ENCODE measurements at places on chromosomes 3 and 15. TPM values are rescaled to one million over a fixed set of nuclear protein-coding genes. Genes with fewer than 3 reads are reported as not detected.
A peak's percentile ranks its signal among the peaks of the same experiment; 100 is the strongest.

GP9 gene
- total RNA-seq: not detected

DNA sequence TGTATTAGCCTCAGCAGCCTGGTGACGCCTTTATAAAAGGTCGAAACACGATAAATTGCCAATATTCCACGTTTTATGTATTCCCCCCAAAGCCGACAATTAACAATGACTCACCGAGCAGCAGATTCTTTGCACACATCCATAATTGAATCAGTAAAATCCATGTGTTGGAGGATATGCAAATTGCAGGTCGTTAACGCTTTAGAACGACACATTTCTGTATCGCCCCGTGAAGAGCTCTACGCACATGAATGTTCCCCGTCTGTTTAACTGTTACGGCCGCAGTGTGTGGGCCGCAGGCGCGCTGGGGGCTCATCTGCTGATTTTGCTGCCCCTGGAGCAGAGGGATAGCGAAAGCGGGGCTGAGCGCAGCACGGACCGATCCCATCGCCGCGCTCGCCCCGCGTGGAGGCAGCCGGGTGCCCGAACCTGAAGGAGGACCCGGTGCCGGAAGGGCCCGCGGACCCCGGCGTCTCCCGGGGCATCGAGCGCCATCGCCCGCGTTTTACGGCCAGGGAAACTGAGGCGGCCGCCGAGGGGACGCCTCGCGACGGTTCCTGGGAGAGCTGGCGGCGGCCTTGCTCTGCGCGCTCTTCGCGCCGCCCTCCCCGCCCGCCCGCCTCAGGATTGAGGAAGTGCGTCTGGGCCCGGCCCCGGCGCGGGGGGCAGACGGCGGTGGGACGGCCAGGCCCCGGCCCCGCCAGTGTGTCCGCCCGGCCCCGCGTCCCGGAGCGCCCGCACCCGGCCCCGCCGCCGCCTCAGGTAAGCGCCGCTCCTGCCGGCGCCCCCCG, at the start of gene LRRK1:
TSS of gene LRRK1 (plus strand) at position 668 of the 791 bp plus-strand sequence. CDS start 5,276 bp downstream, outside the sequence.
- no peaks in the 10 kb centered on the region for H3K27me3 ChIP-seq
- H3K27ac ChIP-seq: peak within 1 kb of the TSS; percentile 77
- peak; percentile 53 for DNase-seq
- peaks cover 4% of the 10 kb centered on the region for H3K36me3 ChIP-seq

DNA sequence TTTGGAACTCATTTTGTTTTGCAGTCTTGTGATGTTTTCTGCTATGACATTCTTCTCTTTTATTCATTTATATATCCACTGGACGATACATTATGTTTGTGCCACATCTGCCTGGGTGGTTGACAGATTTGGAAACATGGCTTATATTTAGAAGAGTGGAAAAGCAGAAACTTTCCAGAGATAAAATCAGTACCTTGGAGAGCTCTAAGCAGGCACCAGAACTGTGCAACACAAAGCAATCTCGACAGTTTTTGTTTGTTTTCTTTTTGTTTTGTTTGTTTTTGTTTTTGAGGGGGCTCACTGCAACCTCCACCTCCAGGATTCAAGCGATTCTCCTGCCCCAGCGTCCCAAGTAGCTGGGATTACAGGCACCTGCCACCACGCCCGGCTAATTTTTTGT, 45.5 kb downstream of the SYN2 start:
- no peak overlapping the region for H3K27ac ChIP-seq
- H3K36me3 ChIP-seq: no peaks in the 10 kb centered on the region
- H3K27me3 ChIP-seq: no peaks in the 10 kb centered on the region
- no peaks in the 10 kb centered on the region for H3K4me1 ChIP-seq
- DNase-seq: no peak
- no peak overlapping the region for H3K4me3 ChIP-seq

- H3K36me3 ChIP-seq: no peaks in the 10 kb centered on the region
- no peaks in the 10 kb centered on the region for H3K4me1 ChIP-seq
- H3K27me3 ChIP-seq: no peaks in the 10 kb centered on the region
- no peak for DNase-seq
- H3K27ac ChIP-seq: no peak overlapping the region
These were observed 242.1 kb downstream of the CBLB start for GRCh38 chr3:105626739-105627138.

- peaks cover 8% of the 10 kb centered on the region for H3K4me1 ChIP-seq
- H3K4me3 ChIP-seq: no peak overlapping the region
- no peak overlapping the region for H3K27ac ChIP-seq
- no peaks in the 10 kb centered on the region for H3K36me3 ChIP-seq
- no peak for DNase-seq
These were observed 4.7 kb downstream of the GNL3 start for GRCh38 chr3:52690560-52690959.

- peaks cover 56% of the 10 kb centered on the region for H3K4me1 ChIP-seq
- H3K27ac ChIP-seq: peak overlapping the region; percentile 46
- no peak overlapping the region for H3K4me3 ChIP-seq
- peak; percentile 44 for DNase-seq
- H3K27me3 ChIP-seq: no peaks in the 10 kb centered on the region
- H3K36me3 ChIP-seq: no peaks in the 10 kb centered on the region
These were observed 72.2 kb downstream of the SMAD6 start for GRCh38 chr15:66774001-66774814.

DAZL gene
- not detected for total RNA-seq

GRCh38 chr3:159950156-159950898, 38.3 kb upstream of the IL12A start:
- no peaks in the 10 kb centered on the region for H3K4me1 ChIP-seq
- DNase-seq: no peak
- no peaks in the 10 kb centered on the region for H3K36me3 ChIP-seq

FGD5 gene
- total RNA-seq: 12.3 TPM

GOLGA6L7 gene
- total RNA-seq: not detected

LZTFL1 gene
- 4.9 TPM for total RNA-seq

ROBO2 gene
- total RNA-seq: 5.0 TPM

- H3K27me3 ChIP-seq: no peaks in the 10 kb centered on the region
- no peak overlapping the region for H3K4me3 ChIP-seq
- H3K4me1 ChIP-seq: no peaks in the 10 kb centered on the region
- H3K27ac ChIP-seq: no peak overlapping the region
- H3K36me3 ChIP-seq: no peaks in the 10 kb centered on the region
These were observed 235.4 kb downstream of the TBL1XR1 start for GRCh38 chr3:176961916-176962315.

GRCh38 chr3:190097617-190098016, 23.1 kb downstream of the P3H2 start:
- H3K27ac ChIP-seq: no peak overlapping the region
- no peak for DNase-seq
- H3K36me3 ChIP-seq: no peaks in the 10 kb centered on the region
- no peaks in the 10 kb centered on the region for H3K27me3 ChIP-seq

GRCh38 chr15:90142216-90143165, 40.2 kb upstream of the IDH2 start:
- H3K36me3 ChIP-seq: no peaks in the 10 kb centered on the region
- no peaks in the 10 kb centered on the region for H3K4me1 ChIP-seq
- DNase-seq: no peak
- H3K27ac ChIP-seq: no peak overlapping the region

HYAL1 gene
- total RNA-seq: 5.1 TPM

GRCh38 chr3:72336821-72337479, 511.3 kb downstream of the SHQ1 start:
- DNase-seq: no peak
- H3K4me1 ChIP-seq: no peaks in the 10 kb centered on the region
- no peak overlapping the region for H3K4me3 ChIP-seq
- H3K27me3 ChIP-seq: no peaks in the 10 kb centered on the region

TRIM42 gene
- total RNA-seq: not detected

- peaks cover 22% of the 10 kb centered on the region for H3K4me1 ChIP-seq
- no peaks in the 10 kb centered on the region for H3K36me3 ChIP-seq
- H3K27me3 ChIP-seq: no peaks in the 10 kb centered on the region
- no peak overlapping the region for H3K4me3 ChIP-seq
- no peak for DNase-seq
- no peak overlapping the region for H3K27ac ChIP-seq
These were observed 257.2 kb upstream of the TPRG1 start for GRCh38 chr3:188914552-188914951.

DNA sequence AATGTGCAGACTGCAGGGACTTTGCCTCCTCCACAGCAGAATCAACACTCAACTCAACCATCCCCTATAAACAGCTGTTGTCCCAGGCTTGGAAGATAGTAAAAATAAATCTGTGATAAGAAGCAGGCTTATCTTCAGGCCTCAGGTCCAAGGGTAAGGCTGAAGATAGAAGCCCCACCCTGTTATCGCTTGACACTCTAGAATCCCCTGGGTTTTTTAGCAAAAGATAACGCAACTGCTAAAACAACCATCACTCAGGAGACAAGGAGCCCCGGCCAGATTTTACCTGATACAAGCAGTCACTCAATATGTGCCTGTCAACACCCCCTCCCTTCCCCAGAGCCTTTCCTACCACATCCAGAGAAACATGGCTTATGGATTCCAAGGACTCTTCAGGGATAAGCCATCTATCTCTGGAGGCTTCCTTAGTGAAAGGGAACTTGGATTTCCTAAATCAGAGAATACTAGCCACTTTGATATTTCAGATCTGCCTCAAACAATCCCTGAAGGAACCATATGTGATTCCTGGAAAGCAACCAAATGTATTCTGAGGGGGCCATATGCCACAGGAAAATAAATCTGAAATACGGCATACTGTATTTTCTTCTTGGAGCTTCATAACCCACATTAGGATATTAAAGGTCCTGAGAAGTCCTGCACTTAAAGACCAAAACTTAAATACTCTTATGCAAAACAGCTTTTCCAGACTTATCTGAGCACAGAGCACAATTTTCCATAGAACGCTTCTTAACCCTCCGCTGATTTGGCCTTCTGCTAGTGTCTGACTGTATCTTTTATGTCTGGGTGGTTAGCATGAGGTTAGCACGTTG, 60.4 kb downstream of the LYZL4 start:
- no peak overlapping the region for H3K27ac ChIP-seq
- no peak overlapping the region for H3K4me3 ChIP-seq
- peaks cover 5% of the 10 kb centered on the region for H3K4me1 ChIP-seq
- no peaks in the 10 kb centered on the region for H3K36me3 ChIP-seq
- H3K27me3 ChIP-seq: no peaks in the 10 kb centered on the region

GRCh38 chr3:65093641-65094040, 405.8 kb upstream of the ADAMTS9 start:
- H3K27me3 ChIP-seq: no peaks in the 10 kb centered on the region
- H3K36me3 ChIP-seq: no peaks in the 10 kb centered on the region
- no peak overlapping the region for H3K4me3 ChIP-seq
- H3K4me1 ChIP-seq: no peaks in the 10 kb centered on the region
- H3K27ac ChIP-seq: no peak overlapping the region
- no peak for DNase-seq

VGLL3 gene
- total RNA-seq: 1.1 TPM

GRCh38 chr3:87478716-87479115, 202.3 kb upstream of the POU1F1 start:
- H3K4me3 ChIP-seq: no peak overlapping the region
- H3K36me3 ChIP-seq: no peaks in the 10 kb centered on the region
- no peaks in the 10 kb centered on the region for H3K27me3 ChIP-seq
- H3K27ac ChIP-seq: no peak overlapping the region

GRCh38 chr3:20230954-20231353, 44.9 kb upstream of the SGO1 start:
- H3K36me3 ChIP-seq: no peaks in the 10 kb centered on the region
- no peak for DNase-seq
- no peaks in the 10 kb centered on the region for H3K27me3 ChIP-seq
- no peaks in the 10 kb centered on the region for H3K4me1 ChIP-seq

DPH6 gene
- 33.8 TPM for total RNA-seq

- no peak overlapping the region for H3K4me3 ChIP-seq
- no peaks in the 10 kb centered on the region for H3K36me3 ChIP-seq
- H3K4me1 ChIP-seq: no peaks in the 10 kb centered on the region
- H3K27me3 ChIP-seq: no peaks in the 10 kb centered on the region
- no peak for DNase-seq
These were observed 41.6 kb upstream of the STRIT1 start for GRCh38 chr3:155334914-155335723.

DNA sequence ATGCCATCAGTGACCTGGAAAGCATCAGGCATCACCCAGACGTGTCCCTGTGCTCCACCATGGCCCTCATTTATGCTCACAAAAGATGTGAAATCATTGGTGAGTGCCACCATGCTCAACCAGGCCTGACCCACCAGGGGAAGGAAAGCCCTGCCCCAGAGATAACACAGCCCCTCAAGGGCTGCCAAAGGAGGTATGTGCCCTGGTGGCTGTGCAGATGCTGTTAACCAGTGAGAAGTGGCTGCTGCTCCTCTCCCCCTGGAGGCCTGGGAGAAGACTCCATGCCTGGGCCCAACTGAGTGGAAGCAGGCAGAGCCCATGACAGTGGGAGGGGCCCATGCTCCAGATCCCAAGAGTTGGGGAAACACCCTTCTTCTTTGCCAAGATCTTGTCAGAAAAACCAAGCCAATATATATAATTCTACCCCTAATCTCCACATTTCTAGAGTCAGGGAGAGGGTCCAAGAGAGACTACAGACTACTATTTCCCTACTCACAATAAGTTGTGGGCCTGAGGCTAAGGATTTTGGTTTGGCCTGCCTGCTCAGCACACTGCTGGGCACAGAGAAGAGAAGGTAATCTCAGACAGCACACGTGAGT, 2.7 kb downstream of the TTC21A start:
- H3K27ac ChIP-seq: no peak overlapping the region
- H3K4me1 ChIP-seq: peaks cover 2% of the 10 kb centered on the region
- no peaks in the 10 kb centered on the region for H3K36me3 ChIP-seq
- no peak for DNase-seq

DNA sequence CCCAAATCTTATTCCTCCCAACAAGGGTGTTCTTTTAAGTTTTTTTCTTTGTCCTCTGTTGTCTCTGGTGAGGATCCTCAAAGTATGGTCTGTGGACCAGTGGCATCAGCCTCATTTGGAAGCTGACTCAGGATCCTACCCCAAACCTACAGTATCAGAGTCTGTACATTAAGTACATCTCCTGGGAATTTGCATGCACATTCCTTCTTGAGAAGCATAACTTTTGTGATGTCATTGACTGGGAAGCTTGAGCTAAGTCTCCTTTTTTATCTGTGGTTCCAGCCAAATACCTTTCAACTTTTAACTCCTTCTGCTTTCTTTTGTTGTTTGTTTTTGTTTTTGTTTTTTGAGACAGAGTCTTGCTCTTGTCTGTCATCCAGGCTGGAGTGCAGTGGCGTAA, 40.5 kb downstream of the ARMC8 start:
- no peak overlapping the region for H3K4me3 ChIP-seq
- no peak for DNase-seq
- H3K36me3 ChIP-seq: peaks cover 3% of the 10 kb centered on the region
- H3K27me3 ChIP-seq: no peaks in the 10 kb centered on the region
- H3K4me1 ChIP-seq: no peaks in the 10 kb centered on the region

CISH gene
- total RNA-seq: 9.7 TPM

- H3K27ac ChIP-seq: peak overlapping the region; percentile 31
- H3K27me3 ChIP-seq: no peaks in the 10 kb centered on the region
- H3K4me1 ChIP-seq: peaks cover 22% of the 10 kb centered on the region
- no peaks in the 10 kb centered on the region for H3K36me3 ChIP-seq
- no peak for DNase-seq
These were observed 54.1 kb downstream of the LPP start for GRCh38 chr3:188207941-188208515.

GRCh38 chr3:61650276-61650675, 88.9 kb downstream of the PTPRG start:
- no peaks in the 10 kb centered on the region for H3K27me3 ChIP-seq
- no peak overlapping the region for H3K27ac ChIP-seq
- DNase-seq: peak; percentile 54
- H3K4me1 ChIP-seq: no peaks in the 10 kb centered on the region

SYNPR gene
- total RNA-seq: not detected
